Testis (tissue), 5 donors: ENCODE measurements at places on chromosomes 12 and 14. TPM values are rescaled to one million over a fixed set of nuclear protein-coding genes. Genes with fewer than 3 reads are reported as not detected.

Gene PYGL
- 14.3 TPM for total RNA-seq

Gene GPRC5D
- total RNA-seq, result 4.0 TPM

Gene CISTR
- not detected for total RNA-seq

Gene GLI1
- total RNA-seq, result 18.0 TPM

Gene HOXC4
- 3.0 TPM for total RNA-seq

DNA sequence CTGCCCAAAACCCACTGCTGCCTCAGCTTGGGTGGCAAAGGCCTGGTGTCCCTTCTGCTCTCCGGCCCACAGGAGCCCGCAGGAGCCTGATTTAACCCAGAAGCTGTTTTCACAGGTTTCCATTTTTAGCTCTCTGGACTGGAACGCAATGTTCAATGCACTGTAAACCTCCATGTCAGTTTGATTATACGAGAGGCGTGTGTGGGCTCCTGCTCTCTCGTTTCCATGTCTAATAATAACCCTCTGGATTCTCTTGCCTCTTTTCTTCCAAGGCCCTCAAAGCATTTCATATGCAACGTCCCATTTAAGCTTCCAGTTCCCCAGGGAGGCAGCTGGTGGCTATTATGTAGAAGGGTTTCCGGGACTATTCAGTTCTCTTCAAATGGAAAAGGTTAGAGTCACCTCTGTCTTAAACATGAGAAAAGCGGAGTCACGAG lies 161.1 kb downstream of the SUDS3 start:
- H3K36me3 ChIP-seq, result no peaks in the 10 kb centered on the region
- peak; percentile 15 for DNase-seq
- H3K4me3 ChIP-seq, result no peak overlapping the region
- no peak overlapping the region for H3K27ac ChIP-seq
- H3K4me1 ChIP-seq, result peaks cover 6% of the 10 kb centered on the region

- H3K27me3 ChIP-seq, result no peaks in the 10 kb centered on the region
- no peak overlapping the region for H3K27ac ChIP-seq
- H3K4me1 ChIP-seq, result no peaks in the 10 kb centered on the region
- H3K36me3 ChIP-seq, result no peaks in the 10 kb centered on the region
- no peak overlapping the region for H3K4me3 ChIP-seq
- DNase-seq, result no peak
These were observed 41.0 kb downstream of the BDKRB1 start for GRCh38 chr14:96297000-96297399.
